ENCODE measurements at places on chromosomes 12 and 14.

DNA sequence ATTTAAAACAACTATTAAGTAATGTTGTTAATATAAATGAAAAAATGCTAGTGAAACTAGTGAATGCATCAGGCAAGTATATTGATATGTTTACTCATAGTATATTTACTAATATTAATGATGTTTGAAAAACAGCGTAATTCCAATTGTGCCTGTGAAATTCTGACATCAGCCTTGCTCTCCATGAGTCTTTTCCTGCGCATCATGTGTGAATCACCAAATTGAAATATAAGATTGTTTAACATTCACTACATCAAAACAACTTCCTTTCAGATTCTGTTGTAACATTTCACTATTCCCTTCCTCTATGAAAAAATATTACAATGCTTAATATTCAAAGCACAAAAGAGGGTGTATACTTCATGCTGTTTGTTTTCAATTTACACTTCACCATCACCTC is 1995.9 kb upstream of the SEL1L start:
- DNase-seq = no peak

DNA sequence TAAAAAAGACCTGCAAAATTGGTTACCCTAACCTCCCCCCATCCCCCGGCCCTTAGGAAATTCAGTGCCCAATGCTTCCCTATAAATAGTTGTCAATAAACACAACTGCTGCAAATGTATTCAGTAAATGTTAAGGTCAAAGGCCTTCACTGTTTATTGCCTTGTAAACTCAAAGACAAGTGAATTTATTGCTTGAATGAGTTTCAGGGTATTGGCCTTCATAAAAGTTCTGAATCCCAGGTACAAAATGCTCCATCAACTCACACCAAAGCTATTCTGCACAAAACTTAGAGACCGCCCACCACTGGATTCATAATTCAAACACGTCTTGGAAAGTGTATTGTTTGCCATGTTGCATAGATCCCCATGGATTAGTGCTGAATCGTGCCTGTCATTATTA is 63.3 kb upstream of the CDKN3 start:
- no peak for DNase-seq

- DNase-seq = no peak
Observed at GRCh38 chr14:50719911-50720759, 52.0 kb upstream of the SAV1 start.

DNA sequence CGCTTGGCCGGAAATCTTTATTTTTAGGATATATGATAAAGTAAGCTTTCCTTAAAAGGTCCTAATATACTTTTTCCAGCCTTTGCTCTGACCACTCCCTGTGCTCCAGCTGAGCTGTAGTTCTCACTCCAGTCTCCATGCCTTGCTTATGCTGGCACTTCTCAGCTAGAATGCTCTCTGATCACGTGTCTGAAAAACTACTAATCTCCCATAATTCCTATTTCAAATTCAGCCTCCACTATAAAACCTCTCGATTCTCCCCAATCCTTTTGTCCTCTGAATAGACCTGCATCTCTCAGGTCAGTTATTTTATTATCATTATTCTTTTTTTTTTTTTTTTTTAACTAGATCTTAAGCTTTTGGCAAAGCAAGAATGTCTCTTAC is 3.7 kb downstream of the BIN2 start:
- no peak for DNase-seq

DNA sequence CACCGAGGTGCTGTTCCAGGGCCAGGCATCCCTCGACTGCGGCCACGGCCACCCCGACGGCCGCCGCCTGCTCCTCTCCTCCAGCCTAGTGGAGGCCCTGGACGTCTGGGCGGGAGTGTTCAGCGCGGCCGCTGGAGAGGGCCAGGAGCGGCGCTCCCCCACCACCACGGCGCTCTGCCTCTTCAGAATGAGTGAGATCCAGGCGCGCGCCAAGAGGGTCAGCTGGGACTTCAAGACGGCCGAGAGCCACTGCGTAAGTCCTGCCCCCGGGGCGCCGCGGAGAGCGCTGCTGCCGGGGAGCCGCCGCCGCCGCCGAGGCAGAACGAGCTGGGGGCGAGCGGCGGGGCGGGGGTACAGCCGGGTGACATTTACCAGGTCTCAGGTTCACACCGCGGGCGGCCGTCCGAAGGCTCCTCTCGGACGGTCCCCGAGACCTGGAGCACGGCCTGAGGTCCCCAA is 1.4 kb downstream of the PLXNC1 start:
- no peak for DNase-seq

DNA sequence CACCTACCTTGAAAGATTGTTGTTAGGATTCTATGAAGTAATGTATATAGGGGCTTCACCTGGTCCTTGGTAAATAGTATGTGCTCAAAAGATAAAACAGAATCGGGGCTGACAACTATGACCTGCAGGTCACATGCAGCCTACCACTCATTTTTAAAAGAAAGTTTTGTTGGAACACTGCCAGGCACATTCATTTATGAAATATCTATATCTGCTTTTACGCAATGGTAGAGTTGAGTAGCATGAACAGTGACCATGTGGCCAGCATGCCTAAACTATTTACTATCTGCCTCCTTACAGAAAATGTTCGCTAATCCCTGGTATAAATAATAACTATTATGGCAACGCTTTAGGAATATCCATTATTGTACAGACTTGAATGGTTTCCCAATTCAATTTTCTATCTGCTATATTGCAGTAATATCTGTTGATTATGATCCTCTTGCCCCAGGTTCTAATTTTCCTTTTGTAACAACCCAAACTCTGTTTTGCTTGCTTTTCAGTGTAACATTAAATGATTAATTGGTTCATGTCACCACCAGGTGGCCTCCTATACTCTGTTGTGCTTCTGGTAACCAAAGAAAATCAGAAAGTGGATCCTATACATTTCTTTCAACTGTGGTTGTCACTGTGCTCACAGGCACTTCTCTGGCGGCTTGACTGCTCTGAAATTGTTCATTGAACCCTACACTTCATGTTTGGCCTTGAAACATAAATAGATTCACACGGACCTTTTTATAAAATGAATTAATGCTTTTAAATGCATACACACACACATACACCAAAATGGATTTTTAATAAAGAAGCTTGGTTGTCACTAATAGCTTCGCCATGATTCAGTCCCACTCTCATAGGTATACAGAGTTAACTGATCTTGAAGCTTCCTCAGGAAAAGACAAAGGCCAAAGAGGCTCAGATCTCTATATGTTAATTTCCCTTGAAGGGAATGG is 227.7 kb upstream of the NPAS3 start:
- DNase-seq = peak; percentile 36

- DNase-seq = no peak
Observed at GRCh38 chr12:55061024-55061423, 41.2 kb downstream of the NEUROD4 start.

GRCh38 chr12:24776861-24777260 is 172.0 kb downstream of the BCAT1 start:
- no peak for DNase-seq

GRCh38 chr14:102683399-102684297 is 91.2 kb downstream of the RCOR1 start:
- DNase-seq = no peak

DNA sequence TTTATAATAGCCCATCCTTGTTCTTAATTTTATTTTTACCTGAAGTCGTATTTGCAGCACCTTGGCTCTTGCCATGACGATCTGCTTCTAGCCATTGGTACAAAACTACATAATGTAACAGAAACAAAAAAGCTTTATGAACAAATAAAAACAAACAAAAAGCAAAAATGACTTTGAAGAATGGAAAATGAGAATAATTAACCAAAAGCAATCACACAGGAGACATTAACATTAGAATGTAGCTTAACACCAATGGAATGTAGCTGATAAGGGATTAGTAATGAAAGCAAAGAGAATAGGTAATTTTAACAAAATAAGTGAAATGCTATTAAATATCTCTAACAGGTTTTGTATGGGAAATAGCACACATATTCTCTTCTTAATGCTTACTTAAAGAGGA is 91.4 kb downstream of the DENND5B start:
- DNase-seq = no peak

- no peak for DNase-seq
Observed at GRCh38 chr12:12095021-12095420, 24.3 kb downstream of the BCL2L14 start.

GRCh38 chr12:52949413-52950331 is 754 bp downstream of the KRT18 start:
- DNase-seq = peak; percentile 42

GRCh38 chr12:55280991-55281390 is 15.4 kb downstream of the OR6C6 start:
- no peak for DNase-seq

- DNase-seq = no peak
Observed at GRCh38 chr12:23621900-23622299, 327.6 kb downstream of the SOX5 start.
